ENCODE measurements at places on chromosomes 16 and 17.

DNA sequence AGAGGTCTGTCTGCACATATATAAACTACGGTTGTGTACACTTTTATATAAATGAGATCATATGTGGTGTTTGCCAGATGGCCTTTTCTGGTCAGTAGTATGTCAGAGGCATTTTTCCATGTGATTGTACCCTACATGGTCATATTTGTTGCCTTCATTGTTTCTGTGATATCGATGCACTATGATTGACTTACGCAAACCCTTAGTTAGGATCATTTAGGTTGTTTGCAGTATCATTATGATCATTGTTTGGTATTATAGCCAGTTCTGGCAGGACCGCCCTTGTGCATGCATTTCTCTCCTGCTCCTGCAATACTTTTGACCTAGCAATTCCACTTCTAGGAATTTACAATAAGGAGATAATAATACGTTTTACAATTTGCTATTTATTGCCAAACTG is 169.1 kb downstream of the MSI2 start:
- no peak for DNase-seq

DNA sequence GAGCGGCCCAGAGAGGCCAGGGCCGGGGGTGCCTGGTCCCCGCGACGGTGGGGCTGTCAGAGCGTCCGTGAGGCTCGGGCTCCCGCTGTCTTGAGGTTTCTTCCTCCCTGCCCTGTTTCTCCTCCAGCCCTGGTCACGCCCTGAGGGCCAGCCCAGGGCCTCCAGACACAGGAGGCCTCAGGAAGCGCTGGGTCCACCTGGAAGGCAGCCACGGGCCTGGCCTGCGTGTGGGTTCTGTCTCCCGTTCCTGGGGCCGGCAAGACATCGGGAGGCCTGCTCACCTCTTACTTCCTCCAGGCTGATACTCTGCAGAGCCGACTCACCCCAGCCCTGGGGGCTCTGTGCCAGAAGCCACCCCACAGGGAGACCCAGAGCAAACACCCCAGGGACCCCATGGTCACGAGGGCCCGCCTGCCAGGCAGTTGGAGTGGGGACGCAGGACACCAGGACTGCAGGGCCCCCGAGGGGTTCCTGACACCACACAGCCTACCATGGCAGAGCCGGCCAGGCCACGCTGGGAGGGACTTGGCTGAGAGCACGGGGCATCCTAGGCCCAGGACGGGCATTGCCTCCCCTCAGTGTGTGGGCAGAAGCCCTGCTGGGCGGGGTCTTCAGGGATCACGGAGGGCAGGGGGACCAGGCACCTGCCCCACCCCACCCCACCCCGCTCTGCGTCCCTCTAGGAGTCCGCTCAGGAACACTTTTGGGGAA is 18.9 kb upstream of the CACNA1H start:
- no peak for DNase-seq

- peak; percentile 63 for DNase-seq
Measured at GRCh38 chr16:27639561-27640276, 89.8 kb downstream of the KATNIP start.

- no peak for DNase-seq
Measured at GRCh38 chr17:39701012-39701783, 1.3 kb downstream of the ERBB2 start.

- DNase-seq: no peak
Measured at GRCh38 chr17:62807812-62808575, at the start of gene MARCHF10. MARCHF10 (minus strand) TSS chr17:62808314; CDS start chr17:62801735, 6,579 bp downstream.

DNA sequence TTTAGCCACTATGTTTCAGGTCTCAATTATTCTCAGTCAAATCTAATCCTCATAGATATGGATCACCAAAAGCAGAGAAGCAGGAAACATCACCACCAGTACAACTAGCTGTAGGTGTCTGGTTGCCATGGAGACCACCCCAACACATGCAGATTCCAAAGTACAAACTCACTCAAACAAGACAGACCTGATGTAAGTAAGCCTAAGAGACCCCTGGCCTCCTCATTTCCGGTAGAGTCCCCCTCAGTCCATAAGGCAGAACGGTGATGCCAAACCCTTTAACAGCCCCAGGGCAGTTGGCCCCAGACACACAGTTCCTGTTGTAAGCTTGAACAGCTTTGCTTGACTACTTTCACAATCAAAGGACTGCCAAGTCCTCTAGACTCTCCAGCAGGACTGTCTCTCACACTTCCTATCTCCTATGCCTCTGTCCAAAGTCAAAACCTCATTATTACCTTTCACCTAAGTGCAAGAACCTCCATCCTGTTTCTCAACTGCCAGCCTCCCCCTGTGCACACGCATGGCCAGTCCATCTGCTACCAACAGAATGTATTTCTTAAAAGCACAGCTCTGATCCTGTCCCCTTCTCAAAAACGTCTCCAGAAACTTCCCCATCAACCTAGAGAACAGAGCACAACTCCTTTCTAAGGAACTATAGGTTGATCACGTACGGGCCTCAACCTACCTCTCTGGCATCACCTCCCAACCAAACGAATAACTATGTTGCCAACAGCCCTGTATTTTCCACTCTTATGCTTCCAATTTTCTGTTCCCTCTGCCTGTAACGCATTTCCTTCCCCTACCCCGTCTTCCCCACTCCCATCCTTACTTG is 23.9 kb downstream of the SLC39A11 start:
- no peak for DNase-seq

- DNase-seq: no peak
Measured at GRCh38 chr16:35308674-35309073, 1849.3 kb downstream of the TP53TG3F start.

GRCh38 chr16:19850131-19850817 is 34.4 kb downstream of the GPRC5B start:
- no peak for DNase-seq

GRCh38 chr17:2084766-2085647 is 30.1 kb downstream of the HIC1 start:
- no peak for DNase-seq

GRCh38 chr17:9533441-9533840 is 42.2 kb downstream of the STX8 start:
- no peak for DNase-seq

DNA sequence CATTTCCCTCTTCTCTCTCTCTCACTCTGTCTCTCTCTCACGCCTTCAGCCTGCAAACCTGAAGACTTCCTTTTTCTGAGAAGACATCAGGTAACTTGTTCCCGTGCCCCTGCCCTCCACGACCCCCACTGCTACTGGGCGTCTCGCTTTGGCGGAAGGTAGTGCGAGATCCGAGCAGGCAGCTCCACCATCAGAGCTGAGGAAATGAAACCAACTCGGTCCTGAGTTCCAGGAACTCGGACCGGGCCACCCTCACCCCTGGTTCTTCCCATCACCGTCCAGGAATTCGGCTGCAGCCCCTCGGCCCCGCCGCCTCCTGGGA is 585 bp downstream of the MLKL start:
- DNase-seq: no peak

- no peak for DNase-seq
Measured at GRCh38 chr17:41663451-41664171, 25.1 kb upstream of the EIF1 start.

DNA sequence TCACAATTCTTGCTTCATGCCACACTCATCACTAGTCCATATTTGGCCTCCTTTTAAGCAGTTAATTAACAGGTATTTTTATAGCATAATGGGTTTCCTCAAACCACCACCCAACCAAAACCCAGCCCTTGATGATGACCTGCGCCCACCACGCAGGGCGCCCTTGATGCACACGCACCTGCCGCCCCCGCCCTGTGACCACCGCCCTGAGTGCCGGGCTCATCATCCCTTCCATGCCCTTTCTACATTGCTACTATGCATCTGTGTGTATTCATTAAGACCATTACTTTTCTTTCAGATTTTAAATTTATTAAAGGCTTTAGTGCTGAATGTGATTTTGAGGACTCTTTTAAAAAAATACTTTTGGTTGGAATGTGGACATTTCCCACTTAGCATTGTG is 204.8 kb upstream of the CHMP6 start:
- no peak for DNase-seq

- no peak for DNase-seq
Measured at GRCh38 chr16:19822533-19822932, 62.1 kb downstream of the GPRC5B start.

DNA sequence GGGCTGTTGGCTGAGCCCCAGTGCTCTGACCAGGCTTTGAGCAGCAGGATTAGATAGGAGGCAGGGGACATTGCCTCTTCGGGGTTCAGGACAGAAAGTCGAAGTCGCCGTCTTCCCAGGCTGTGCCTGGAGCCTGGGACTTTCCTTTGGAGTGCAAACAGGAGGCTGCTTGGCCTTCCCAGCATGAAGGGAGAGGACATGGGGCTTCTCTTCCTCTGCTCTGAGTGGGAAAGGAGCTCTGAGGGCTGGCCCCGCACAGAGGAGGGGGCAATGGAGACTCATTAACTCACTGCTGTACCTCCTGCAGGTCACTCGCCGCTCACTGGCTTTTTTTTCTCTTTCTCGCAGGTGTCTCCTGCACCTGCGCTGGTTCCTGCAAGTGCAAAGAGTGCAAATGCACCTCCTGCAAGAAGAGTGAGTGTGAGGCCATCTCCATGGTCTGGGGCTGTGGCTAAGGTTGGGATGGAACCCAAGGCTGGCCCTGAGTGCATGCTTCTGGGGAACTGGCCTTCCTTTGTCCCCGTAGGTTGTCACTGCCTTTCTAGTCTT is 642 bp downstream of the MT1F start:
- no peak for DNase-seq

DNA sequence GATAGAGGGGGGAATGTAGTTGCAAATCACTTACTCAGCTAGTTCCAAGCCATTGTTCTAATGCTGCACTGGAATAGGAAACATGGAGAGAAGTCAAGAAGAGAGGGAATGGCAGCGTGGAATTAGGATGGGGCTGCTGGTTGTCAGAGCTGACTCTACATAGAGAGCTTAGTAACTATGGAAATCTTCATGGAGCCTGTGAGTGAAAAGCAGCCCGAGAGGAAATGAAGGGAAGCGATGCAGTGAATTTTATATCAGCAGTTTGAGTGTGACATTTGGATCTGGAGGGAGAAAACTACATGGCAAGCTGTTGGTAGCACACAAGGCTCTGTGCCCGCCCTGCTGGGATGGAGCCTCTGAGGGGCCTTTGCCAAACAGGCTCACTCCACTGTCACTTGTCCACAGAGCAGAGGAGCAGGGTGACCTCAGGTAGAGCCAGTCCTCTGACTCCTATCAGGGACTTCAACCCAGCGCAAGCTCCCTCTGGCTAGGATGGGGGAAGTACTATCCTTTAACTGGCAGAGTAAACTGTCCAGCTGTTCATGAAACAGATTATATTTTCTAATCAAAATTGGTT is 27.9 kb upstream of the PMFBP1 start:
- DNase-seq: no peak

DNA sequence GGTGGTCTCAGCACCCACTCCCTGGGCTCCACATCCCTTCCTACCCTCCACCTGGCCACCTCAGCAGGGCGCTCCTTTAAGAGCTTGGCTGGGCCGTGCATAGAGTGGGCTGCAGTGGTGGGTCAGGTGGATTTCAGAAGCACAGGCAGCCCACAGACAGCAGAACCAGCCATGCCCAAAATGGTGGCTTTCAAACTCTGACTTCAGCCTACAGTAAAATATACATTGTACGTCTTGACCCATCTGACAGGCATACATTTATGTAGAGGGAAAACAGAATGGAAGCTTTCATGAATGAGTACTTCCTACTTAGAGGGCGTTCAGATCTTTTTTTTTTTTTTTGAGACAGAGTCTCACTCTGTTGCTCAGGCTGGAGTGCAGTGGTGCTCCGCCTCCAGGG is 26.0 kb upstream of the LASP1NB start:
- no peak for DNase-seq

DNA sequence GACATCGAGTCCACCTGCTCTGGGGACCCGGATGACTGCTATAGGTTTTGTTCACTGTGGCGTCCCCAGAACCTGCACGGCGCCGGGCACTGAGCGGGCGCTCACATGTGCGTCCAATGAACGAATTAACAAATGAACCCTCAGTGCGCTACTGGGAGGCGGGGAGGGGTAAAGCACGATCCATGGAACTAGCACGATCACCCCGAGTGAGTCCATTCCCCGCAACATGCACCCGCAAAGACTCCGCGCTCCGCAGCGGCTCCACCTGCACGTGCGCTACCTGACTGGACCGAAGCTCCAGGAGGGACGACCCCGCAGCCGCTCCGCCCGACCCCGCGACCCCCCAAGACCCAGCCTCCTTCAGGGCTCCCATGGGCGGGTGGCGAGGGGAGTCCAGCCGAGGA is 491 bp downstream of the TRAP1 start:
- DNase-seq: no peak

DNA sequence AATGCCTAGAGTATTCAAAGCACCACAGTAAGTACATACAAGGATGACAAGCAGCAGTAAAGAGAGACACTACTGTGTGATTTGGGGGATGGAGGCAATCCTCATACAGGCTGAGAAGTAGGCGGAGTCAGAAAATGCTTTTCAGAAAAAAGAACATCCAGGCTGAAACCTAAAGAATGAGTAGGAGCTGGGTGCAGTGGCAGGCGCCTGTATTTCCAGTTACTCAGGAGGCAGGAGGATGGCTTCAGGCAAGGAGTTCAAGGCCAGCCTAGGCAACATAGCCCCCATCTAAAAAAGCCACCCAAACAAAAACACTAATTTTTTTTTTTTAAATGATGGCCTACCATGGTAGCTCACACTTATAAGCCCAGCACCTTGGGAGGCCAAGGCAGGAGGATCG is 10.3 kb downstream of the KANSL1 start:
- DNase-seq: no peak

DNA sequence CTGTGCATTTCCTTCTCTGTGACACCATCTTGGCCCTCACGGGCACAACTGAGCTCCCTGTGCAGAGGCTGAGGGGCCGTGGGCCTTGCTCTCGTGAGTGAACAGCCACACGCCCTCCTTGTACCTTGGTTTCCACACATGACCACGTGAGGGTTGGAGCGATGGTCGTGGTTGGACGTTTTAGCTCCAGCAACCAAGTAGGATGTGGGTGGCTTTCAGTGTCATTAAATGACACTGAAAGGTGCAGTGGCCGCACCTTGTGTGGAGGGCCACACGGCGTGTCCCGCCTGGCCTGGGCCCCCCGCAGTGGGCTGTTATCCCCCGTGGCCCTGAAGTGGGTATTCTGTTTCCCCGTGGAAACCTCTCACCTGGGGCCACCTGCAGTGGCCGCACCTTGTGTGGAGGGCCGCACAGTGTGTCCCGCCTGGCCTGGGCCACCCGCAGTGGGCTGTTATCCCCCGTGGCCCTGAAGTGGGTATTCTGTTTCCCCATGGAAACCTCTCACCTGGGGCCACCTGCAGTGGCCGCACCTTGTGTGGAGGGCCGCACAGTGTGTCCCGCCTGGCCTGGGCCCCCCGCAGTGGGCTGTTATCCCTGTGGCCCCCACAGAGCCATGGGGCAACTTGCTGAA is 28.2 kb downstream of the ACSF3 start:
- no peak for DNase-seq

GRCh38 chr17:49110509-49110908 is 22.1 kb upstream of the B4GALNT2 start:
- no peak for DNase-seq

Data from NCI-H524 treated with DMSO at 0.1 percent for 48 hours (cell line).